Astrocyte of the hippocampus (primary cell): ENCODE measurements at places on chromosomes 1 and 21.

DNA sequence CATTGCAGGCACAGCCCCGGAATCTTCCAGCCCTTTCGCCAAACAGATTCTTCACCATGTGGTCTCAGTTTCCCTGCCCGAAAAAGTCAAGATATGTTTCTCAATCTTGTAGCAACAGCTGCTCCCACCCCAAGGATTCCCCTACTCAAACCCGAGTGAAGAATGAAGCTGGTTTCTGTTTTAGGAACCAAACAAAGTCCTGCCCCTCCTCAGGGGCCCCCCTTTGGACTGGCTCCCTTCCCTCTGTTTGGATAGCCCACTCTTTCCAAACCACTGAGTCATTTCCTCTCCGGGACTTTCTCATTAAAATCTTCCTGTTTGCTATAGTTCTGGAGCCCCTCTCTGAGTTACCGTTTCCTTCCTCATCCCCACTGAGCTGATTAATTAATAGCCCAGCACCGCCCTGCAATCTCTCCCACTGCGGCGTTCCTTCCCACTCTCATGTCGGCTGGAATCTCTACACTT lies 100.9 kb downstream of the TSEN15 start:
- peak; percentile 39 for DNase-seq

DNA sequence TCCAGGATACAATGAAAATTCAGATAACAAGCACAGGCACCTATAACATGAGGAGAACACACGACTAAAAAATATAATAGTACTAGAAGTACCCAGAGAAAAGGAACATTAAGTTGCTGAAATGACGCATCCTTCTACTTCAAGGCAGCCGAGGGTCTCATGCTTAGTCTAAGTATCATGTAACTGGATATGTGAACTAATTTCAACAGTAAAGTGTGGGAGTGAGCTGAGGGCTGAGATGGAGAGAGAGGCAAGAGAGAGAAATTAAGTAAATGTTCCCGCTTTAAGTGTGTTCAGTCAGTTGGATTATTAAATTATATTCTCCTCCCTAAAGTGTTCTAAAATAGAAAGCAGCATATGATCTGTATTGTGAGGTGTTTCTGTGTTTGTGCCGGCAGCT lies 152.2 kb upstream of the KRTAP19-8 start:
- no peak for DNase-seq

DNA sequence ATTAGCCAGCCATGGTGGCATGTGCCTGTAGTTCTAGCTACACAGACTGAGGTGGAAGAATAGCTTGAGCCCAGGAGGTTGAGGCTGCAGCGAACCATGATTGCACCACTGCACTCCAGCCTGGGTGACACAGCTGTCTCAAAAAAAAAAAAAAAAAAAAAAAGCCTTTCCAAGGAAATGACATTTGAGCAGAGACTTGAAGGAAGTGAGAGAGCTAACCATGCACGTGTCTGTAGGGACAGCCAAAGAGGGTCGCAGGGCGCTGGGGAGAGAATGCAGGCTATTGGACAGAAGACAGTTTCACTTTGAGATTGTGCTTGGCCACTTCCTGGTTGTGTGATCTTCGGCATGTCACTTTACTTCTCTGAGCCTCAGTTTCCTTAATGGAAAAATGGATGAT lies 6.8 kb downstream of the HCRTR1 start:
- DNase-seq: no peak

GRCh38 chr21:24583473-24583872 lies 1023.8 kb downstream of the MRPL39 start:
- no peak for DNase-seq

- DNase-seq: no peak
Measured at GRCh38 chr1:223702735-223703667, 9.3 kb upstream of the CAPN2 start.
